Activated naive CD8-positive, alpha-beta T cell treated with anti-CD3 and anti-CD28 coated beads, Interleukin-2, amount 50 U/mL, for 16 hours (primary cell): ENCODE measurements at places on chromosomes 3 and 15.

- DNase-seq = no peak
Observed at GRCh38 chr3:141336672-141337522, 31.4 kb upstream of the ZBTB38 start.

- DNase-seq = no peak
Observed at GRCh38 chr3:99119385-99119784, 217.9 kb upstream of the DCBLD2 start.

GRCh38 chr3:146817704-146818103 lies 212.6 kb upstream of the PLSCR5 start:
- no peak for DNase-seq

DNA sequence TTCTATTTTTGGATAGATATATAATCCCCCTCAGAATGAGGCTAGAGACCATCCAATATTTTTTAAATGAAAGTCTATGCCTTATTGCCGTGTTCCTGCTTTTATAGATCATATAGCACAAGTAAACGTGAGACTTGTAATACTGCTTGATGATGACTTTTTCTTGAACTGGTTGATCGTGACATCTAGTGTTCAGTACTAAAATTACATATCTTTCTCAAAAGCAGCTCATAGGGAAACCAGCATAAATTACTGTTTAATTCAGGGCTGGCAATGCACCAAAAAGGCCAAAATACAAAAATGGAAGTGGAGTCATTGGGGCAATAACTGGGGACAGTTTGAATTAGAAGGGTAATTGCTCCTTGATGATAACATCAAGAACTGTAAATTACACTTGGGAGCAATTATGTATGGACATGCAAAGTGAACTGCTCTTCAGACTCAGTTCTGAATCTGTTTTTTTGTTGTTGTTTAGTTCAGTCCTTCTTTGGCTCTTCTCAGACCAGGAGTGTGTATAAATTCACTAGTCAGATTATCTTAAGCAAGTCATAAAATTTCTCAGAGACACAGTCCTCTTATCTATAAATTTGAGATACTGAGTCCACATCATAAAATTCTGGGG lies 325.3 kb downstream of the THSD4 start:
- DNase-seq = no peak

DNA sequence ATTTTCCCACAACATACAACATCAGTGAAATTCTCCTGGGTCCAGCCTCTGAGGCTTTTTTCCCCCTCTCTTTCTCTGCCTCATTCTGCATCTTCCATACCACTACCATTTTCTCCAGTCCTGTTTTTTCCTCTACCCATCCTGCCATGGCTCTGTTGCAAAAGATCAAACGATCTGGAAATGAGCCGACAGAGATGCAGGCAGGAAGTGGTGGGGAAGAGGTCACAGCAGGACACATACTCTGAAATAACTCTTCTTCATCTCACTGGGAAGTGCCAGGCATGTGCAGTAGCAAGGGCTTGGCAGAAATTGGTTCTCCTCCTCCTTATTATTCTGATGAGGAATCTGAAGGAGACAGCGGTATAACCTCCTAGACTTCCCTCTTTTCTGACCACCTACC lies 114.3 kb downstream of the CORO2B start:
- DNase-seq = no peak

DNA sequence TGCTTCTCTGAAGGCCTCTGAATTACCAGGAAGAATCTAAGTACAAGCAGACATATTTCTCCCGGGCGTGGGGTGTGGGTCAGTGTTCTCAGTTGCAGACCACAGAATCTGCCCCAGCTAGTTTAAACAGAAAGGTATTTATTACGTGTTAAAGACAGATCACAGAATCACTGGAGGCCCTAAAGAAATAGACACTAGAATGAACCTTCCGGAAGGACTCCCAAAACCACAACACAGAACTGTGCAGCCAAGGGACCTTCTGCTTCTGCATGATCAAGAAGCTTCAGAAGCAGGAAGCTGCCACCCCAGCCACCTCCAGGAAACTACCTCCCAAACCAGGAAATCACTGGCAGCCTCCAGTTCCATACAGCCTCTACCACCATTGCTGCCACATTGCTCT lies 32.7 kb upstream of the ZFAND6 start:
- DNase-seq = no peak

DNA sequence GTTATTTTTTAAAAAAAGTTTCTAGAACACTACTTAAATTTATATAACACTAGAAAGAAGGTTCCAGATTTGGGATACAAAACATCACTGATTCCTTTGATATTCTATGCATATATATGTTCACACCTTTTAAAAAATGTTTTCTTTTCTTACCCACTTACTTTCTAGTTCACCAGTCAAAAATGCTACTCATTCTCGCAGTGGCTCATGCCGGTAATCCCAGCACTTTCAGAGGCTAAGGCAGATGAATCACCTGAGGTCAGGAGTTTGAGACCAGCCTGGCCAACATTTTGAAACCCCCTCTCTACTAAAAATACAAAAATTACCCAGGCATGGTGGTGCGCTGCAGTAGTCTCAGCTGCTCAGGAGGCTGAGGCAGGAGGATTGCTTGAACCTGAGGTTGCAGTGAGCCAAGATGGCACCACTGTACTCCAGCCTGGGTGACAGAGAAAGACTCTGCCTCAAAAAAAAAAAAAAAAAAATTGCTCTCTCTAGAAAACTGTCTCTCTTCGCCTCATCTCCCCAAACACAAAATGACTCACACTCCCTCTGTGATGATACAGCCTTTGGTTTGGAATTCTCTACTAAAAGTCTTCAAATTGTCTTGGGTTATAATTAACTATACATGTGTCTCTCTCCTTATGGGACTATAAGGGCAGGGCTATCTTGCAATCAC lies 52.6 kb upstream of the TGFBR2 start:
- no peak for DNase-seq

DNA sequence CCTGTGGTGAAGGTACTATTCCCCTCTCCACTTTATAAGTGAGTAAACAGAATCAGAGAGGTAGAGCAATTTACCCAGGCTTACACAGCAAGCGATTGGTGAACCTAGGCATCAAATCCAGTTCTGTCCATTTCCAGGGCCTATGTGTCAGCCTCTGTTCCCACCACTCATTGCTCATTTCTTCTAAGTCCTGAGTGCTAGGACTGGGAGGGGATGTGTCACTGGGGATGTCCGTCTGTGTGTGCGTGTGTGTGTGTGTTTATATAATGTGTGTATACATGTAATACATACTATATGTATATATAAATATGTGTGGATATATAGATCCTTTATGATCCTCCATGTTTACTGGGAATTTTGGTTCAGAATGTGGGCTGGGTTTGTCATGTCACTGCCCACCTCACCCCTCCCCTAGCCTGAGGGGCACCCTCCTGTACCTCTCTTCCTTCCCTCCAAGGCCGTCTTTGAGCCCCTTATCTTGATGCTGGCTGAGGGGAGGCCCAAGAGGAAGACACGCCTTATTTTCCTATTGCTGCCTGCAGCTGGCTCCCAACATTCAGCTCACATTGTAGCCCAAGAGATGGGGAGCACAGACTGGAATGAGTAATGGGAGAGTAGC lies 2.1 kb downstream of the TMEM43 start:
- no peak for DNase-seq

- DNase-seq = no peak
Observed at GRCh38 chr3:181383201-181383600, 328.5 kb upstream of the SOX2 start.

GRCh38 chr3:51802106-51802703 lies 23.2 kb upstream of the IQCF6 start:
- no peak for DNase-seq

- DNase-seq = no peak
Observed at GRCh38 chr3:159721324-159721723, 267.3 kb upstream of the IL12A start.

DNA sequence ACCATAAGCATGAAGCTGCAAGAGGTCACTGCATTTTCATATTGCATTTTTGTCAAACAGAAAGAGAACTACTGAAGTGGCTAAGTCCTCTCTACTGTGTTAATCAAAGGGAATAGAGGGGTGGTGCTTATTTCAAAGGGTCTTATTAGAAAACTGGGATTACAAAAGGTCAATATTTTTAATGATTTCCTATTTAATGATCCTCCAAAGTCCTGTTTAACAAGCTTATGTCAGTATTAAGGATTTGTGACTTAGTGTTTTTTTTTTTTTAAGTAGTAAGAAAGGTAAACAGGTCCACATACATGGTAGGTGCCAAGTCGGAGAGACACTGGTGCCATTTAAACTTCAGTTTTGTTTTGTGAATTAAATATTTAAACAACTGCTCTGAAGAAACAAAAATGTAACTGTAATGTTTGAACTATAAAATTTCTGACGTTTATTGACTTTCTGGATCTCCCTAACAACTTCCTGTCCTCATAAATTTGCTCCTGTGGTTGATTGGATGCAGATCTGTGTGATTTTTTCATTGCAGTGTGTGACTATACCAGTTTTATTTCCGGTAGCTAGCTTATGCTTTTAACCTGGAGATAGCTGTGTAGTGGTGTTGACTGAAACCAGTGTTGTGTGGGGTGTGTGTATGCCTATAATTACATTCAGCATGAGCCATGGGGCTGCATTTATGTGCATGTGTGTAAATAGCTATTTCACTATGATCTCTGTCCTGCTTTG lies 8.6 kb upstream of the CACNA1D start:
- no peak for DNase-seq

DNA sequence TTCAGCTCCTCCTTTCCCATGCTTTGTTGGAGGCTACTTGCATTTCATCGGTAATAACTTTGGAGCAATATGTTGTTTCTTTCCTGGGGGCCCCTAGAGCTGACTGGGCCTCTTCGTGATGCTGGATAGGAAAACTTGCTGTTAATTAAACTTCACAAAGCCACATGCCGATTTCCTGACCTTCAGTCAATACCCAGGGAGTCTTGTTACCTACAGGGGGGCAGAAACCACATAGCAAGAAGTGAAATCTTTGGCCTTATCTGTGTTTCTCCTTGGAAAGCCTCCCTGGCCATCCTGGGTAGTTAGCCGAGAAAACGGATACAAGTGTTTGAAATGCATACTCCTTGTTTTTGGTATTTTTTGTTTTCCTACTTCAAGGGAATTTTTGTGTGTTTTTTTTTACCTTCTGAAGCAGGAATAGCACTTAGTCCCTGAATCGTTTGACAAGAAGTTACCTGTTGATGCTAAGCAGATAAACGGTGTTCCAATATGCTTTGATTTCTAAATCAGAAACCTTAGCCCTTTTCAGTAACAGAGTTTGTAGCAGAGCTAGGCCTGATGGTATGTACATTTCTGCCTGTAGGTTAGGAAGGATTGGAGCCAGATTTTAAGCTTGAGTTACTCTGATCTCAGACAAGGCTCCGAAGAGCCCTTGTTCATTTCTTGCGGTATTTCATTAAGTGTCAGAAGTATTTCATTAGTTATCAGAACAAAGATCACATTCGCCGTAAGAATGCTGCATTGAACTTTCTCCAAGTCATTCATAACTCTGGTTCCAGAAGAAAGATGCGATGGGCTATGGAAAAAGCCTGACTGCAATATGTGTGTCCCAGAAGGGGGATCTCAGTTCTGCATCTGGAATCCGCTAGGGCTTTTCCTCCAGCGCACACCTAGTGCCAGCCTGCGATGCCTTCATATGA lies 111.5 kb downstream of the THSD4 start:
- no peak for DNase-seq

DNA sequence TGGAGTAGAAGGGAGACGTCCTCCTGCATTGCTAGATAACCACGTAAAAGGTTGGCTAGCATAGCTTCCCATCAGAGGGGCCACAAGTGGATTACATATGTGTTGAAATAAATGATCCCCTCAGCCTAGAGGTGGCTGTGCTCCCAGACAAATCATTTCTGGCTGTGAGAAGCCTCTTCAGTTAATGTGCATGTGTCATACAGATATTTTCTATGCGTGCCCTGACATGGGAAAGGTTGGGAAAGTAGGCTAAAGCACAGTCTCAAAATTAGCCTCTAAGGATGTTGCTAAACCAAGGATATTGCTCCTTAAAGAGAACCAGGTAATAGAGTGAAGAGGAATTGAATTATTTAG lies 17.8 kb downstream of the USP3 start:
- DNase-seq = no peak

- no peak for DNase-seq
Observed at GRCh38 chr3:54954022-54954421, 26.2 kb upstream of the LRTM1 start.

GRCh38 chr3:65166531-65166930 lies 478.7 kb upstream of the ADAMTS9 start:
- no peak for DNase-seq

- no peak for DNase-seq
Observed at GRCh38 chr15:45121706-45122417, 7.7 kb downstream of the DUOXA2 start.

- DNase-seq = no peak
Observed at GRCh38 chr3:127546554-127546953, 44.0 kb downstream of the TPRA1 start.

GRCh38 chr3:45548681-45549075 lies 45.9 kb upstream of the LIMD1 start:
- DNase-seq = no peak

- DNase-seq = no peak
Observed at GRCh38 chr3:60126511-60127304, 1076.9 kb upstream of the CFAP20DC start.

DNA sequence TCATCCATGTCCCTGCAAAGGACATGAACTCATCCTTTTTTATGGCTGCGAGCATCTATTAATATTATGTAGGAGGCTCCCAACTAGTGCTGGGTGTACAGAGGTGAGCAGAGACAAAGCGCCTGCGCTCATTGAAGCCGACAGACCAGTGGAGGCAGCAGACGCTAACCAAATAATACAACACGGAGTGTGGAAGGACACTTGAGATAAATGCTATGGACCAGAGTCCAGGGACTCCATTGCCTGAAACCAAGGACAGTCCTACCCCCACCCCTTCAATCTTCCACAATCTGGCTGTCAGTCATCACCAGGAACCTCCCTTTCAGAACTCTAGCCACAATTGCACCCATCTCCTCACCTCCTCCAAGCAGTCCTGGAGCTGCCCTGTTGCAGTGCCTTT lies 41.5 kb downstream of the KLHL6 start:
- DNase-seq = no peak

- no peak for DNase-seq
Observed at GRCh38 chr3:172519740-172520139, 3.5 kb downstream of the TNFSF10 start.

- no peak for DNase-seq
Observed at GRCh38 chr3:13012221-13012691, 61.0 kb downstream of the IQSEC1 start.

GRCh38 chr15:40342416-40343320 lies 1.9 kb upstream of the CCDC9B start:
- no peak for DNase-seq

GRCh38 chr15:92884436-92885223 lies 15.5 kb upstream of the CHD2 start:
- no peak for DNase-seq

DNA sequence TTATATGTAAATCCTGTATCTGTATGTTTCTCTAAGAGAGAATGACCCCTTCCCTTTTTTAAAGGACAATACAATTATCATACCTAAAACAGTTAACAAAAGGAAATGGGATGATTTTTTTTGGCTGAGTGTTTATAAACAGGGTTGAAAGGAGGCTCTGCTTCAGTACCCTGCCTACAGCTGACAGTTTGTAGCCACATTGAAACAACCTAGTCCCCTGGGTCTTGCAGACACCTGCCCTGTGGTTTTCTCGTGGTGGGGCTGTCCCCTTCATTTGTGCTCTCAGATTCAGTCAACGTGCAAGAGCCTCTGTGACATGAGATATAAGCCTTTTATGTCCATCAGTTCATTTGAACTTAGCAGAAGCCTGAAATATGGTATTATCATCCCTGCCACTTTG lies 2.3 kb upstream of the HMCES start:
- DNase-seq = no peak
